ENCODE measurements at places on chromosomes 3 and 15.

GRCh38 chr3:58119186-58119585 lies 91.6 kb downstream of the DNASE1L3 start:
- DNase-seq, result no peak

GRCh38 chr3:135426508-135426907 lies 539.0 kb upstream of the PPP2R3A start:
- DNase-seq, result no peak

DNA sequence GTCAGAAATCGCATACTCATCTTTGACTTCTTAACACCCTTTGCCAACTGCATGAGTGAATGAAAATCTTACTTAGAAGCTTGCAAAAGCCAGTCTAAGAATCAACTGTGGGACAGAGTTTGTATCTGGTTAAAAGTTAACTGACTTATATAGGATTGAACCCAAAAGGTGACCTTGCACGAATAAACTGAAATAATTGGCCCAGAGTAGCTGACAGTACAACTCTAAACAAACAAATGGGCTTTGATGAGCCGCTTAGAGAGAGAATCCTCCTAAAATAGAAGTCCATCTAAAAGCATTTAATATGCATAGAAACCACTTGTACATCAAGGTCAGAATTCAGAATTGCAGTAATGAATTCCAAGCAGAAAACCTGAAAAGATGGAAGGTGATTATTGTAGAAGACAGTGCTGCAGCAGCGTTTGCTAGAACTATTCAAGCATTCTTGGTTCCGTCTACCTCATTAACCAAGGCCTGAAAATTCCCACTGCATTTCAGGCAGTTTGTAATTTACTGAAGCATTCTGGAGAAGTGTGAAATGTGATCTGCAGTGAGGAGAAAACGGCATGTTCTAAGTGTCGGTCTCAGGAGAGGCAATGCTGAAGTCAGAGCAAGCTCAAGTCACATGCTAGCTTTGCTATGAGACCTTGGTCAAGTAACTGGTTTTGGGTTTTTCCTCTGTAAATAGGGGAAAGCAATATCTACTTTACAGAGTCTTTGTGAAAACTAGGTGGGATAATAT lies 103.7 kb downstream of the CADPS start:
- DNase-seq, result no peak

DNA sequence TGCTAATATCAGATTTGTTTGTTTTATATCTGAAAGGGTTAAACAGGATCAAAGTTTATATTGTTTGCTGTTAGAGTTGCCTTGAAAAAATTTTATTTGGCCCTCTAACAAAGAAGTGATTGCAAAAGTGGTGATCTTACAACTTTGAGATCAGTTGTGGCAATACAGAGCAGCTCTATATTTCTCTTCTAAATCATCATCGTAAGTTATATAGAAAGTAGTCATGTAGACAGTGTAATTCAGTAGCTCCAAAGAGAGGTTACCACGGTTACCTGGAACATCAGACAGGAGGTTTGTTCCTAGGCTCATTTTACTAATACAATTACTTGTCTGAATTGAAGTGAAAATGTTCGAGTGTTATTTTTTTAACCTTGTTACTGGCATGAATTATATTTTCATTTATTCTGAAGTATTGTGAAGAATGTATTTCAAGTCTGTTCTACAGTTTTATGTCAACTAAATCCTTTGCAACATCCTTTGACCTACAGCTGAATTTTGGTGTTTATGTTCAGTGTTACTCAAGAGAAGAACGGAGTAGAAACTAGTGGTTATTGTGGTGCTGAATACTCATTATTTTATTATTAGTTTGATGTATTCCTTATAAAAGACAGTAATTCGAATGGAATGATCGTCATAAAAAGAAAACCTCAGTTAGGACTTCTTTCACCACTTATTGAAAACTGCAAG lies 214.2 kb downstream of the NAALADL2 start:
- peak; percentile 25 for DNase-seq

GRCh38 chr3:139044366-139045210 lies at the start of gene PRR23C:
Gene PRR23C (minus strand): TSS chr3:139044892. CDS start chr3:139044620, 272 bp downstream.
- no peak for DNase-seq

- DNase-seq, result no peak
These were observed 25.6 kb upstream of the LARS2 start for GRCh38 chr3:45362758-45363157.

DNA sequence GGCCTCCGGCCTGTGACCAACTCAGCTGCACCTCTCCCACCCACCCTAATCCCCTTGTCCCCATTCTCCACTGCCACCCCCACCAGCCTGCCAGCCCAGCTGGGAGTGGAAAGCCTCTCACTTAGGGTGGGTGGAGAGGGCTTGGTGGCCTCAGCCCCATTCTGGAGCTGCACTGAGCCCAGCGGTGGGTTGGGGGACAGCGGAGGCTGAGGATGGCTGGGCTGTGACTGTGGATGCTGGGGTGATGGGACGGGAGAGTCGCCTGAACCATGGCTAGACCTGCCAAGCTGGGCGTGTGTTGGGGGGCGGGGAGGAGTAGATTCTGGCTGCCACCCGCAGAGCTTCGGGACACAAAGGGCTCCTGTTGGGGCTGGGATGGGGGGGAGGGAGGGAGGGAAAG lies 1.8 kb downstream of the CLCN2 start:
- DNase-seq, result no peak

DNA sequence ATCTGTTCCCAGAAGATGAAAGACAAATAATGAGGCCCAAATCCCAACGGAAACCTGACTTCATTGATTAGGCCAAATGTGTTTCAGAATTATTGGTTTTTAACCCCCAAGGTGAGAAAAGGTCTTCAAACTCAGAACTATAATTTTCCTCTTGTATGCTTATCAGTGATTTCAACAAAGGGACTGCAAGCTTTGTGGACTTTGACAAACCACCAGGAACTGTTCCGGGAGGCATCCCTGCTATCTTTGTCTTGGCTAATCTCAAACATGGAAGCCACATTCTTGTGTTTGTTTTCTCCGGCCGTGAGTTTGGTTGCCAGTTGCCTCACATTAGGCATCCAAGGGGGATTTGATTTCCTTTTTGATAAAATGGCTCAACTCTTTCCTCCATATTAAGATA lies 19.5 kb downstream of the ARHGEF3 start:
- peak; percentile 28 for DNase-seq

GRCh38 chr3:5186089-5186857 lies 1.2 kb upstream of the EDEM1 start:
- DNase-seq, result no peak

DNA sequence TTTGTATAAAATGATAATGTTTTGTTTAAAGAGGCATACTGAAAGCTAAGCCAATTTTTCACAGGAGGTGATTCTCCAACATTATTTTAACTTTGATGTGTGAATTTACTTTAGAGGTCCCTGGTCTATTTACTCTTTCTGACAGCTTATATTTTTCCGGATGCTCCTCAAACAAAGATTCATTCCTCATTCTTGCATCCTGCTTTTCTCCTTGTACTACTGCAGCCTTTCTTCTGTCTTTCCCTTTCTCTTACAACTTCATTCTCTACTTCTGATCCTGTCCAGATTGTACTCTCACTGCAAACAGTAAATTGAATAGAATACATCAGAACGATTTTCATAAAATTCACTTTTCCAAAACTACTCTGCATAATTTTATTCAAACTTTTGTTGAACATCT lies 5.1 kb downstream of the NPTN start:
- no peak for DNase-seq

GRCh38 chr3:130963878-130964277 lies 62.7 kb downstream of the ASTE1 start:
- no peak for DNase-seq

- DNase-seq, result no peak
These were observed 61.9 kb downstream of the ATP2B2 start for GRCh38 chr3:10443272-10444109.

DNA sequence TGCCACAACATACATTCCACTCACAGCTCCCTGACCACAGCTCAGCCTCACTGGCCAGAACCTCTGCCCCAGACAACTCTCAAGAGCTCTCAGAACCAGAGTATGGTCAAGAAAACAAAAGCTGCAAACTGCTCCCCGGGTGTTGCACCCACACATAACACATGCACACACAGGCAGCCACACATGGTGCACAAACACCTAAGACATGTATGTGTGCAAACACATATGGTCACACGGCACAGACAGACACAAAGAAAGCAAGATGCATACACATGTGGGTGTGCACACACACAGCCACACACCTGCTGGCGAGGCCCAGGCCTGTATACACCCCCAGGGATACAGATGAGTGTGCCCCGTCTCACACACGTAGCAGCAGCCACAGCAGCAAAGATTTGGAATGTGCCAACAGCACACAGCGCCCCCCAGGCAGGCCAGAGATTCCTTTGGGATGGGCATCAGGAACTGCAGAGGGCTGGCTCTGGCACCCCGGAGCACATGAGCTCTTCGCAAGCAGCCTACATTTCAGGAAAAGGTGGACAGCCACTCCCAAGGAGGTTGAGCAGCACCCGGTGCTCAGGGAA lies 6.6 kb downstream of the KLF15 start:
- no peak for DNase-seq

GRCh38 chr15:85762756-85763127 lies 32.0 kb downstream of the KLHL25 start:
- DNase-seq, result no peak

GRCh38 chr15:47135267-47135666 lies 582.0 kb upstream of the SEMA6D start:
- DNase-seq, result peak; percentile 2

DNA sequence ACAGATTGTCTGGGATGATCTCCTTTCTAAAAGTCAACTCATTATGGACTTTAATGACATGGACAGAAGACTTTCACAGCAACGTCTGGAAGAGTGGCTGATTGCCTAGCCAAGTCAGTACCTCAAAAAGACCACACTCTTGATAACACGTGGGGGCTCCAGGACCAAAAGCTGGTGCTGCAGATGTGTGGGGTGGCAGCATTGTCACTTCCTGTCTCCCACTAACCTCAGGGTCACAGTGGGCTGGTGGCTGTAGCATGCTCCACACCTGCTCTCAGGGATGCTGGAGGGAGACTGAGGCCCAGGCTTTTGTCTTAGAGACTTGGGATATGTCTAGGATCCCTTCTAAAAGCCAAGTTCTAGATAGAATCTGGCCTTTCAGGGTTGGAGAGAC lies 118.1 kb downstream of the APBA2 start:
- no peak for DNase-seq

DNA sequence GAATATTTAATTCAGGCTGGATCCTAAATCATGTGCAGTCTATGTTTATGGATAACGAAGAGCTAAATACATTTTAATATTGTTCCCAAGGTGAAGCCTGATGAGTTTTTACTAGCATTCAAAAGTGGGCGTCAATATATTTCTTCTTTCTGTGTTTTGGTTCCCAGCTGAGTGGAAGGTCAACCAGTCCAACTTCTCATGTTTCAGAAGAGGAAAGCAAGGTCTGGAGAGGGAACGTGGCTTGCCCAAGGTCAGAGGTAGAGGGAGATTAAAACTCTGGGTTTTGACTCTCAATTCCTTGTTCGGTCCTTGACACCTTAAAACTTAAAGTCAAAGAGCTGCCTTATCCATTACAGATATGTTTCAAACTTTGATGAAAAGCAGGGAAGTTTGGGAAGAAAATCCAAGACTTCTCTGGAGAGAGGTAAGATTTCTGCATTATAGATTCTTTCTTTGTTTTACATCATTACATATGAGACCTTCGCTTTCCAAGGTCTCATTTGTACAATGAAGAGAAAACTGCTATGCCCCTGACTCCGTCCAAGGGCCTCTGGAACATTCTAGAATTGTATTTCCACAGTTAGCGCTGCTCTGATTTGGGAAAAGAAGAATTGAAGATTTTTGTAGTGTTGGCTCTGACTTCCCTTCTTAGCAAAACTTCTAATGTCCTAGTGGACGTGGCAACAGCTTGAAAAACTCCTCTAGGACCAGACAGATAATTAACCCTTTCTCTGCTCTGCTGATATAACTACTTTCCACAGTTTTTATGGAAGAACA lies 57.7 kb upstream of the HES1 start:
- DNase-seq, result no peak

DNA sequence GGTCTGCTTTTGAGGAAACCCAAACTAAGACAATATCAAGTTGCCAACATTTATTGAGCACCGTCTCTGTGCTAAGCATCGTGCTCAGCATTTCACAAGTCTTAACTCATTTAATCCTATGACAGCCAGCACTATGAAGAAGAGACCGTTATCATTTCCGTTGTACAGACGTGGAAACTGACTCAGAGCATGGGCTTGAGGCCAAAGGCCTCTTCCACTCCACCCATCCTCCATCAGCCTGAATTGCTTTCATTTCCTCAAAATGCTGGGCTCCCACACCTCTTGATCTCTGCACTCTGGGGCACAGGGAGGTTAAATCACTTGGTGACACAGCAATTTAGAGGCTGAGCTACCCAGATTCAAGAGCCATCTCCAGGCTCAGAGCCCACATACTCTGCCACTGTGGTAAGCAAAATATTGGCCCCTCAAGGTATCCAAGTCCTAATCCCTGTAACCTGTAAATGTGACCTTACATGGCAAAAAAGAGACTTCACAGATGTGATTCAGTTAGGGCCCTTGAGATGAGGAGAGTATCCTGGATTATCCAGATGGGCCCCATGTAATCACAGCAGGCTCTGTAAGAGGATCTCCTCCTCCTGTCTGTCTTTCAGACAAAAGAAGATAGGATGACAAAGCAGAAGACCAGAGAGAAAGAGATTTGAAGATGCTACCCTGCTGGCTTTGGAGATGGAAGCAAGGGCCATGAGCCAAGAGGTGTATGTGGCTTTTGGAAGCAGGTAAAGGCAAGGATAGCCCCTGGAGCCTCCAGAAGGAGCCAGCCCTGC lies 24.3 kb upstream of the FLNB start:
- DNase-seq, result no peak

- DNase-seq, result no peak
These were observed 6.3 kb downstream of the ANPEP start for GRCh38 chr15:89808160-89808870.
